Effector CD4-positive, alpha-beta T cell (primary cell): ENCODE measurements at places on chromosomes 6 and 20.

DNA sequence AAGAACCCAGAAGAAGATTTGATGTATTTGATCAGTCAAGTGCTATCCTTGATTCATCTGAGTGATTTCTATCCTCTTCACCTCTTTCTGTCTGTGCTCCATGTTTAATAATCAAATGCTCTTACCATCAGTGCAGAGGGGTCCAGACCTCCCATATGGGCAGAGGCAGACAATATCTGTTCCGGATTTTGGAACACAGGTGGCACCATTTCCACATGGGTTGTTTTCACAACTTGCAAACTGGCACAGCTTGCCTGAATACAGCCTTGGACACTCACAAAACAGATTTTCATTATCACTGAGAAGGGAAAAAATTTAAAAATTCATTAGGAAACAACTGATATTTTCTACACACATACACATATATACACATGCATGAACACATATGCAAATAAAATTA is 228.5 kb downstream of the PHF3 start:
- no peak for DNase-seq

- DNase-seq = no peak
Observed at GRCh38 chr6:22755605-22756004, 186.2 kb downstream of the HDGFL1 start.

- DNase-seq = no peak
Observed at GRCh38 chr6:168227840-168228239, 91.7 kb downstream of the DACT2 start.

DNA sequence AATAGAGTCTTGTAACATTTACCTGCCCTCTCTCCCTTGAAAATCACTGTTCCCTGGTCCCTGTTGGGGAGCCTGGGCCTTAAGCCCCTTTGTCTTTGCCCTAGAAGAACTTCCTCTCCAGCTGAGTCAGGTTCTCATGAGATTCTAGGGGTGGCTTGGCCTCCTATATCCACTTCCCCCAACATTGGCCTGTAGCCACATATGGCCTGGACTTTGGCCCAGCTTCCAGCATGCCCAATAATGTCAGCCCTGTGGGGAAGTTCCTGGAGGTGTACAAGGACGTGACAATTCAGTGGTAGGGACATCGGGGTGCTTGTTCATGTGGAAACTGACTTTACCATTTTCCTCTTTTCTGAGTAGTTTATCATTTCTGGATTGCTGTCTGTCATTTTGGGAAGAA is 17.2 kb upstream of the MAS1L start:
- no peak for DNase-seq

DNA sequence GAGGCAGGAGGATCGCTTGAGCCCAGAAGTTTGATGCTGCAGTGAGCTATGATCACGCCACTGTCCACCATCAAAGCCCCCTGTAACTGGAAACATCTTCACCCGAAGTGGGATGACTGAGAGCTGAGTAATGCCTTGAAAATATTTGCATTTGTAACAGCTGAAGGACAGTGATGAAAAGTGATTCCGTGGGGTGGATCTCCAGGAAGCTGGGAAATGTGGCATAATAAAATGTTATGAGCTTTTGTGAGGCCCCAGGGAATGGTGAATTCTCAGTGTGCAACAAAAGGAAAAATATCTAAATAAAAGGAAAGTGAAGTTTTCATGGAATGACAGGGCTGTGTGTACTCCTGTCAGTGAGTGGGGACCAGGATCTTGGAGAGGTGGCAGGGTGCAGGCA is 92.0 kb downstream of the JAG1 start:
- no peak for DNase-seq

DNA sequence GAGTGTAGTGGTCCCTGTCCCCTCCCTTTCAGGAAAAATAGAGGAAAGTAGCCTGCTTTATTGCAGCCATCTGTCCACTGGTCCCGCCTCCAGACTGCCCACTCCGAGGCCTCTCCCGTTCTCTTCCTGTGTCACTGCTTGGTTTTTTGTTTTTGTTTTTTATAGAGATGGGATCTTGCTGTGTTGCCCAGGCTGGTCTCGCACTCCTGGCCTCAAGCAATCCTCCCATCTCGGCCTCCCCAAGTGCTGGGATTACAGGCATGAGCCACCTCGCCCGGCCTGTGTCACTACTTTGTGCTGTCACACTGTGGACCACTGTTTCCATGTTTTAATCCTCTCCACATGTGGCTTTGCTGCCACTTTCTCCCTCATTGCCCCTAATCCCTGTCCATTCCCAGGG is 71.2 kb downstream of the ZBTB2 start:
- no peak for DNase-seq

DNA sequence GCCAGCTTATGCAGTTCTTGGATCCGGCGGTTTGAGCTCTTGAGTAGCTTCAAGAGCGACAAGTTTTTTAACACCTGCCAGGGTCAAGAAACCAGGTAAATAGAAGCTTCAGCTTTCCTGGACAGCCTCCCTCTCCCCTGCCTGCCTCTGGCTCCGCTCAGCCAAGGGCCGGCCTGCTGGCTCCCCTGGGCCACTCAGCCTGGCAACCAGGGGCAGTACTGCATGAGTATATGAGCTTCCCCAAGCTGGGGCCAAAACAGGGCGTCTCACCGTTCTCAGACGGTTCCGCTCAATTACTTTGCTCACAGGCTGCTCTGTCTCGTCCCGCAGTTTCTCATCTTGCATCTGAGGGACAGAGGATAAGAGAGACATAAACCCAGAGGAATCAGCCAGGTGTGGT is 856 bp downstream of the TP53TG5 start:
- DNase-seq = no peak

- no peak for DNase-seq
Observed at GRCh38 chr6:165833355-165833754, 170.3 kb upstream of the PDE10A start.

DNA sequence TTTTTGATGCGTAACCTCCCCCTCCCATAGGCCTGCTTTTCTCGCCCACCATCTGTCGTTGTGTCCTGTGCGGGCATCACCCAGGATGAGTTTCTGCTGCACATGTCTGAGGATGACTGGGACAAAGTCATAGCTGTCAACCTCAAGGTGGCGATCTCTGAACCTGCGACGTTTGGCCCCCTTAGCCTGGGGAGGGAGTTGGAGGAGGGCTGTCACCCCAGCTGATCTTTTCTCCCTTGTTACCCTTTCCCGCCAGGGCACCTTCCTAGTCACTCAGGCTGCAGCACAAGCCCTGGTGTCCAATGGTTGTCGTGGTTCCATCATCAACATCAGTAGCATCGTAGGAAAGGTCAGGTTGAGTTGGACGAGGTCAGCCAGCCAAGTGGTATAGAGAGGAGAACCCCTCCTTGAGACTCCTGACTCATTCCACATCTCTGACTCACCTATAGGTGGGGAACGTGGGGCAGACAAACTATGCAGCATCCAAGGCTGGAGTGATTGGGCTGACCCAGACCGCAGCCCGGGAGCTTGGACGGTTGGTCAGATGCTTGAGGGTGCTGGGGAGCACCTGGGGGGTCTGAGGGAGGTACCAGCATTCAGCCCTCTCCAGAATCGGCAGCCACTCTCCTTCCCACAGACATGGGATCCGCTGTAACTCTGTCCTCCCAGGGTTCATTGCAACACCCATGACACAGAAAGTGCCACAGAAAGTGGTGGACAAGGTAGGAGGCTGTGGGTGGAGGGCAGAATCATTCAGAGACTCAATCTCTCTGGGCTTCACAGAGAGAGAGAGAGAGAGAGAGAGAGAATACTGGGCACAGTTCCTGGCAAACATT is 954 bp downstream of the HSD17B8 start:
- no peak for DNase-seq

GRCh38 chr20:12161734-12162133 is 244.0 kb downstream of the BTBD3 start:
- no peak for DNase-seq

GRCh38 chr6:110537208-110538123 is 61.1 kb upstream of the SLC22A16 start:
- no peak for DNase-seq
